ENCODE measurements at places on chromosomes 6 and 20. TPM values are rescaled to one million over a fixed set of nuclear protein-coding genes. Genes with fewer than 3 reads are reported as not detected.

PLAGL2 gene
- 17.6 TPM for total RNA-seq

OR2B6 gene
- not detected for total RNA-seq

ZNF391 gene
- 2.0 TPM for total RNA-seq

BTBD3 gene
- 37.0 TPM for total RNA-seq

ABHD16B gene
- not detected for total RNA-seq

DCDC2 gene
- total RNA-seq: 5.6 TPM

SDCBP2 gene
- 10.8 TPM for total RNA-seq

MED20 gene
- total RNA-seq: 12.6 TPM

CD83 gene
- total RNA-seq: 25.0 TPM

MUC22 gene
- not detected for total RNA-seq

CCDC170 gene
- total RNA-seq: 5.4 TPM

ADTRP gene
- 42.5 TPM for total RNA-seq

CD109 gene
- 25.0 TPM for total RNA-seq

LHFPL5 gene
- total RNA-seq: not detected

WRNIP1 gene
- 45.1 TPM for total RNA-seq

LPA gene
- 0.30 TPM for total RNA-seq

AVP gene
- total RNA-seq: not detected

C6orf163 gene
- total RNA-seq: 4.2 TPM

TSPYL4 gene
- 12.8 TPM for total RNA-seq

C4B gene
- 162 TPM for total RNA-seq

ADAM33 gene
- 11.7 TPM for total RNA-seq

RCAN2 gene
- 9.0 TPM for total RNA-seq

CRISP3 gene
- total RNA-seq: 2.5 TPM

ADGRB3 gene
- total RNA-seq: 2.3 TPM

MOCS1 gene
- 22.9 TPM for total RNA-seq

RAB44 gene
- 0.95 TPM for total RNA-seq

NKAPL gene
- total RNA-seq: 0.30 TPM

EPB41L2 gene
- 124 TPM for total RNA-seq

SMLR1 gene
- total RNA-seq: not detected

PRKN gene
- 6.1 TPM for total RNA-seq

PSORS1C2 gene
- not detected for total RNA-seq

SLC22A2 gene
- not detected for total RNA-seq

MYB gene
- total RNA-seq: 6.1 TPM

PTPRT gene
- 8.0 TPM for total RNA-seq

ADGRF1 gene
- total RNA-seq: 9.9 TPM

Data from lower lobe of right lung (tissue), 2 donors.